PC-3 (cell line): ENCODE measurements at places on chromosomes 13 and 19.

DNA sequence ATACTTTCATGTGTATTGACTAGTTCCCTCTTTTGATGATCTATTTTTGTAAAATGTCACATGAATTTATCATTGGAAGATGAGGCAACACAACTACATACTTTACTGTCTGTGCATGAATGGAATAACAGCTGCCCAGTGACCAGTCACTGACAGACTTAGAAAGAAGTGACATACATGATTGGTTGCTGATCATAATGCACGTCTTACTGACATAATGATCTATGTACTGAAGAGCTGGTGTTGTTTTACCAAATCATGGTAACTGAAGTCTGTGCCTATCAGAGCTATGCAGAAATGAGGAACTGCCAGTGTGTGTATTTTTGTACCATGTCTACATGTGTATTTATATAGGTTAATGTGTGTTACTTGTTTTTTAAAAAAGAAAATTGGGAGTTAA is 26.5 kb downstream of the GPR18 start:
- DNase-seq: no peak

DNA sequence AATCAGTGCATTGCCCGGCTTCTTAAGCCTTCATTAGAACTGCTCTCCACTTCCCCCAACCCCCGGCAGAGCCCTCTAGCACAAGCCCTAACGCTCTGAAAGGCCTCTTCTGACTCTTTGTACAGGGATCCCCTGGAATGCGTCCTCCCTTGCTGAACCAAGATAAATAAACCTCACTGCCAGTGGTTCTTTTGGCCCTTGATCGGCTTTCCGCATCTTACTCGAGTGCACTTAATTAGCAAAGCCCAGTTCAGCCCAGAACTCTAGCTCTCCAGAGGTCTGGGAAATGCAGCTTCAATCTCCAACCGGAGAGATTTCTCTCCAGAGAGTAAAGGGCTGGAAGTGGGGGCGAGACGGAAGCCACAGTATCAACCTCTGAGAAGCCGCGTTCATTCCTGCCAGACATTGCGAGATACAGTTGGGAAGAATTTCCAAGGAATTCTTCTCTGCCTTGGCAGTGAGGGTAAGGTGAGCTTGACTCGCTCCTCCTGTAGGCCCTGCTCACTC is 8.7 kb upstream of the ZNF444 start:
- no peak for DNase-seq

- DNase-seq: peak; percentile 30
Measured at GRCh38 chr19:11942843-11943108, 17.9 kb downstream of the ZNF700 start.

DNA sequence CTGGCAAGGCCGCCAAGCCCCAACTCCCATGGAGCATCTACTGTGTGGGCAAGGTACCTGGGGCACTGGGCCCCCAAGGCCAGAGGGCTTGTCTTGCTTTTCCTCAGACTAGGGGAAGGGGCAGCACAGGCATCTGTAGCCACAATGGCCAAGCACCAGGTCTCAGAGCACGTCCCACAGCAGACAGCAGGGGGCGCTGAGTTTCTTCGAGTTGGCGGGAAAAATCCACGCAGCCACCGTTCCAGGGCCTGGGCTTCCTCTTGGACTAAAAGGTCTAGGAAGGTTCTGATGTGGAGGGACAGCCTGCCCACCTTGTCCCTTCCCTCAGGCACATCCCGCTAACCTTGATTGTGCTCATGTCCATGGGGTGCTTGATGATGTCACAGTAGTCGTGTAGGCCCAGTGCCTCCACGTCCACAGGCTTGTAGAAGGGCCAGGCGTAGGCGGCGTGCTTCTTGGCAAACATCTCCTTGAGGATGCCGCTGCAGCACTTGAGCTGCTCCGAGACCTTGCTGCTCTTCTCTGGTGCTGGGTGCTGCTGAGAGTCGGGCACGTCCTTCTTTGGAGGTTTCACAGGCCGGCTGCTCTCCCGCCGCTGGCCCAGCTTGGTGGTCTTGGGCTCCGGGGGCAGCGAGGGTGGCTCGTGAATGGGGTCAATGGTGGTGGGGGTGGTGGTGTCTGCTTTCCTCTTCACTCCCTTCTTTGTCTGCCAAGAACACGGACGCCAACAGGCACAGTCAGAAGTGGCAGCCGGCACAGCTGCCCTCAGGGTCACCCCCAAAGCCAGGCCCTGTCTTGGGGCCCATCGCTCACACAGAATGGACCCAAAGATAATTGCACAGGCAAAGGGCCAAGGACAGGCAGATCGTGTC is 32.0 kb upstream of the EPHX3 start:
- peak; percentile 73 for DNase-seq

GRCh38 chr19:19490214-19490968 is 25.0 kb downstream of the TSSK6 start:
- DNase-seq: peak; percentile 83

- no peak for DNase-seq
Measured at GRCh38 chr19:32168111-32168510, 177.3 kb upstream of the ZNF507 start.

DNA sequence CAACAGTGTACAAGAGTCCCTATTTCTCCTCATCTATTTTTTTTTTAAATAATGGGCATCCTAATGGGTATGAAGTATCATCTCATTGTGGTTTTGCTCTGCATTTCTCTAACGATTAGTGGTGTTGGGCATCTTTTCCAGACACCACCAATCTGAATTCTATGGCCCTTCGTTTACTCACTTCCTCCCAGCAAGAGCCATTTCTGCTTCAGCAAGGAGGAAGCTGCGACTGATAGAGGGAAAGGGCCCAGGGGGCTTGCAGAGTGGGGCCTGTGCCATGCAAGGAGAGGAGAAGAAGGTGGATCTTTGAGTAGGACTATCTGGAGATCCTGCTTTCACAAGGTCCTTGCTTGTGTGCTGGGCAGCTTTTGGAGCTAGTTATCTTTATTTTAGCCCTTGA is 58.0 kb downstream of the USPL1 start:
- no peak for DNase-seq
